ENCODE measurements at places on chromosomes 2 and 18.

DNA sequence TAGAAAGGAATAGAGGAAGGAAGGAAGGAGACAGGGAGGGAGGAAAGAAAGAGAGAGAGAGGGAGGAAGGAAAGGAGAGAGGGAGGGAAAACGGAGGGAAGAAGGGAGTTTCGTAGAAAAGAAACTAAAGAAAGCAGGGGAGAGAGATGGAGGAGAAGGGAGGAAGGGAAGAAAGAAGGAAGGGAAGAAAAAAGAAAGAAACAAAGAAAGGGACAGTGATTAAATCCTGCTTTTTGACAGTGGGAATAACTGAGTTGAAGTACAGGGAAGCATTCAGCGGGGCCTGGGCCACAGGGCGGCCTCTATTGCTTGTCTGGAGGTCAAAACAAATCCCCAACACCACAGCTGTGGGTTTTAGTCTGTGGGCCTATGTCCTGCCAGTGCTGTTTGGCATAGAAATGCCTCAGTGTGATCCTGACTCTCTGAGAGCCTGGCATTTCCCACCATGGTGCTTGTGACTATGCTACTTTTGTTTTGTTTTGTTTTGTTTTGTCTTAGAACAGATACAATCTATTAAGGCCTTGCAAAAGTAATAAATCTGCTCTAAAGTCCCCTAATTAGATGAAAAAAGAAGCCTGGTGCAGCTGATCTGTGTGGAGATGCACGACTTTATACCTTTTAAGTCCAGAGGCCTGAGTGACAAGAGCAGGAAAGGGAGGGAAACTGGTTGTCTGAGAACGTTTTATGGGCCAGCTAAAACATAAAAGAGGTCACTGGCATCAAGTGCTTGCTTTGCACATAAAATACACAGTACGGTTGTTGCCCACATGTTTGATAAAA lies 40.0 kb downstream of the IL1RL2 start:
- DNase-seq: no peak

GRCh38 chr2:66721776-66722175 lies 286.9 kb downstream of the MEIS1 start:
- DNase-seq: no peak

DNA sequence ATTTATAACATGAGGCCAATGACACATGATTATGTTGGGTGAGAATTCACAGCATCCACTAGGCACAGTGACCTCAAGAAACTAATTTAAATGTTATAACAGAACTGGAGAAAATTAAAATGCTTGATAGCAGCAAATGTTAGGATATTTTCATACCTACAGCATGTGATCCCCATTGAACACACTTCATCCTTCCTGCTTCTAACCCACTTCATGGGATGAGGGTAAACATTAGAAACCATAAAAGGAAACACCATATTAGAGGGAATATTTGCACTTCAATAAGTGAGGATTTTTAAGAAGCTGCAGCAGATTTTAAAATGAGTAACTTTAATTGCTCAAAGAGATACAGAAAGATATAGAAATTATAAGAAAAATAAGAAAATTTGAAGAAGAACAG lies 117.1 kb downstream of the FSHR start:
- no peak for DNase-seq

DNA sequence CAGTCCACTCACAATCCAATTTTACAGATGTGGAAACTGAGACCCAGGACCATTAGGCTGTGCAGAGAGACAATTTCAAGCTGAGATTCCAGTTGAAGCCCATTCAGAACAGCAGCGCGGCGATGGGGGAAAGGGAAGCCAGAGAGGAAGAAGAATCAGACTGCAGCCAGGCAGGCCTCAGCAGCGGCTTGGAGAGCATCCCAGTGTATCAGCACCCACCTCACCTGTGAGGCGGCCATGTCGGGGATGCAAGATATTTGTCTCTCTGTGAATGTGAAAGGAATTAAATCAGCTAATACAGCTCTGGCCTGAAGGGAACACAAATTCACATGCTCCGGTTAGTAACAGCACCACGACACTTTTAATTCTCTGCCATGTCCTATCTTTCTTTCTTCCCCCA lies 198.0 kb upstream of the SOX11 start:
- DNase-seq: no peak

- DNase-seq: no peak
Observed at GRCh38 chr2:39488450-39488849, 51.4 kb upstream of the MAP4K3 start.

GRCh38 chr2:187554011-187554703 lies at the start of gene TFPI:
TSS of gene TFPI (minus strand) at chr2:187554435. CDS start at chr2:187503768, 50,667 bp downstream.
- no peak for DNase-seq

- no peak for DNase-seq
Observed at GRCh38 chr18:74368901-74369705, 53.5 kb downstream of the C18orf63 start.

DNA sequence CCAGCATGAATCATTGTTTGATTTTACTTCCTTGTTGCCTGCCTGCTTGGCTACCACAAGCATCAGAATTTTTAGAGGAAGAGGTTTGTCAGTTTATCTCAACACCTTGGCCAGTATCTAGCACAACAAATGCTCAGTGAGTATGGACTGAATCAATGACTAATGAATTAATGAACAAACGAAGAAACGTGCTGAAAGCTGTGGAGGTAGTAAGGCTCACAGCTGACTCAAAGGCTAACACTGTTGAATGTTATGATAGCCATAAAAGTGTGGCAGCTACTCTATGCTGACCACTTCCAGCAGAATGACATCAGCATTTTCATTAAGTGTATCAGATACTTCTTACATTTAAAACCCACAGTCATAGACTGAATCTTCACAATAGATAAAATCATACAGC lies 543.4 kb downstream of the IRS1 start:
- DNase-seq: no peak

DNA sequence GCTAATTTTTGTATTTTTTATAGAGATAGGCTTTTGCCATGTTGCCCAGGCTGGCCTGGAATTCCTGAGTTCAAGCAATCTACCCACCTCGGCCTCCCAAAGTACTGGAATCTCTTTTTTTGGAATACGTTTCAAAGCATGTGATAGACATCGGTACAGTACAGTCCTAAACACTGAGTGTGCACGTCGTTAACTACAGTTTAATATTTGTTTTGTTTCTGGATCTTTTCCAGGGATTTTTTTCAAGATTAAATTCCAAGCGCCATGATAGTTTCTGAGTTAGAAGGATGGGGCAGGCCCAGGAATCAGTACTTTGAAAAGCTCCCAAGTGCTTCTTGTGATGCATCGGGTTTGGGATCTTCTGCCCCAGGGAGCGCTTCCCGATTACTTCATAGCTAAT lies 33.3 kb downstream of the NEDD4L start:
- DNase-seq: no peak

GRCh38 chr2:207951734-207952470 lies 73.4 kb downstream of the PLEKHM3 start:
- no peak for DNase-seq

DNA sequence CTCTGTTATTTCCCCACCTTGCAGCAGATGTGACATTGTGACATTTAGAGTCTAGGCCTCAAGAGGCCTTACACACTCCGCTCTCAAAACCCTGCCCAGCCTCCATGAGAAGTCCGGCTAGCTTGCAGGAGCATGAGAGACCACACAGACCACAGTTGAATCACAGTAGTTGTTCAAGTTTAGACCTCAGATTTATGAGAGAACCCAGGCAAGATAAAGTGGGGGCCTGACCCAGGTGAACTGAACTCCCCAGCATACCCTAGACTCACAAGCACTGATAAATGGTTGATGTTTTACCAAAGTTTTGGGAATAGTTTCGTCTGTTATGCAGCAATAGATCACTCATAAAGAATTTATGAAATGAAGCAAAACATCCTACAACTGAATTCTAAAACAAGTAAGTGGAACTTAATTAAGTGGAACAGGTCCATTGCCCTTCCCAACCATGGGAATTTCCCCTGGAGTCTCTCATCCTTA lies 4.7 kb upstream of the STAT1 start:
- no peak for DNase-seq

- DNase-seq: no peak
Observed at GRCh38 chr2:78418021-78418420, 607.5 kb upstream of the REG3G start.

DNA sequence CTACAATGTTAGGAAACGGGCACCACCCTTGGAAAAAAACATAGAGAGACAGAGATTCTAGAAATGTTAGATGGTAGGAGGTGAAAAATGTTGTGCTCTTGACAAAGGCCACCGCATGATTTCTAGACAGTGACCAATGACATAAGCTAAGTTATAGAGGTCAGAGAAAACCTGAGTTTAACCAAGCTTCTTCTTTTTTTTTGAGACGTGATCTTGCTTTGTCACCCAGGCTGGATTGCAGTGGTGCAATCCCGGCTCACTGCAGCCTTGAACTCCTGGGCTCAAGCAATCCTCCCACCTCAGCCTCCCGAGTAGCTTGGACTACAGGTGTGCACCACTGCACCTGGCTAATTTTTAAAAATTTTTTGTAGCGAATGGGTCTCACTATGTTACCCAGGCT lies 13.0 kb downstream of the FER1L5 start:
- DNase-seq: no peak

DNA sequence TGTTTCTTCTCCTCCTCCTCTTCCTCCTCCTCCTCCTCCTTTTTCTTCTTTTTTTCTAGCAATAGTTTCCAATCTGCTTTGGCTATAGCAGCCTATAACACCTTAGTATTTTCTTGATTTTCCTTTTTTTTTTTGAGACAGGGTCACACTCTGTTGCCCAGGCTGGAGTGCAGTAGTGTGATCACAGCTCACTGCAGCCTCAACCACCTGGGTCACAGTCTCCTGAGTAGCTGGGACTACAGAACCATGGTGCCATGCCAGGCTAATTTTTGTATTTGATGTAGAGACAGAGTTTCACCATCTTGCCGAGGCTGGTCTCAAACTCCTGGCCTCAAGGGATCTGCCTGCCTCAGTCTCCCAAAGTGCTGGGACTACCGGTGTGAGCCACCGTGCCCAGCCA lies 10.7 kb upstream of the THNSL2 start:
- no peak for DNase-seq

- DNase-seq: no peak
Observed at GRCh38 chr2:237663517-237664110, 36.2 kb downstream of the LRRFIP1 start.

DNA sequence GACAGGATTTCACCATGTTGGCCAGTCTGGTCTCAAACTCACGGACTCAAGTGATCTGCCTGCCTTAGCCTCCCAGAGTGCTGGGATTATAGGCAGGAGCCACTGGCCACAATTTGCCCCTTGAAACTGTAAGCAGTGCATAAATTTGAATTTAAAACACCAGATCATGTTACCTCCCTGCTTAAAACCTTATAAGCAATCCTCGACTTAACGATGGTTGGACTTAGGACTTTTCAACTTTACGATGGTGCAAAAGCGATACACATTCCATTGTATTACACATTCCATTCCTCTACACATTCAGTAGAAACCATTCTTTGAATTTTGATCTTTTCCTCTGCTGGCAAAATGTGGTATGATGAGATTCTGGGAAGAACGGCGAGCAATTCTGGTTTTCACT lies 23.2 kb upstream of the EFR3B start:
- no peak for DNase-seq

DNA sequence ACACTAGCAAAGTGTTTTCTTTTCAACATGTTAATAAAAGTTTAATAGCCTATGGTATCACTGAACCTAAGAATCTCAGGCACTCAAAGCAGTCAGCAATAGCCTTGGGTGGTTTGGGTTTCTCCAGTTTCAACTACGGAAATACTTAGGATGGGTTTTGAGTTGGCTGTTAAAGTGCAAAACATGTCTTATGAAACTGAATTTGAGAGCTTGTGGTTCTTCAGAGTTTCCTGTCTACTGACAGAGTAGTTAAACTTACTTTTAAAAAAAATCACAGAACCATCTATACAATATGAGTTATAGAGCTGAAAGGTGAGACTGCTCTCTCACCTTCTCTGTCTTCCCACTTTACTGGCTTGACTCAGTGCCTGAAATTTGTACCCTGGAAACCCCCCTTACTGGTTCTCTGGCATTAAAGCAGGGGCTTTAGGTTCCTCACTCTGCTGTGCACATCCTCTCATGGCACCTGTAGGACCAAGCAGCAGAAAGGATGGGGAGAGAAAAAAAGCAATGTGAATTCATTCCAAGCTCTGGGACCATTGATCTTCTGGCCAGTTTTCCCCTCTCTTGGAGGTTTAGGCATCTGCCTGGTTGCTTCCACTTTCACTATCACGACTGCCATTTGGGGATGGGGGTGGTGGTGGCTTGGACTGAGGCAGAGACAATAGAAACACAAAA lies 18.1 kb downstream of the CCDC141 start:
- DNase-seq: no peak

- DNase-seq: no peak
Observed at GRCh38 chr2:54559593-54560145, 103.5 kb downstream of the SPTBN1 start.

GRCh38 chr2:152427902-152428301 lies 92.9 kb downstream of the FMNL2 start:
- no peak for DNase-seq

DNA sequence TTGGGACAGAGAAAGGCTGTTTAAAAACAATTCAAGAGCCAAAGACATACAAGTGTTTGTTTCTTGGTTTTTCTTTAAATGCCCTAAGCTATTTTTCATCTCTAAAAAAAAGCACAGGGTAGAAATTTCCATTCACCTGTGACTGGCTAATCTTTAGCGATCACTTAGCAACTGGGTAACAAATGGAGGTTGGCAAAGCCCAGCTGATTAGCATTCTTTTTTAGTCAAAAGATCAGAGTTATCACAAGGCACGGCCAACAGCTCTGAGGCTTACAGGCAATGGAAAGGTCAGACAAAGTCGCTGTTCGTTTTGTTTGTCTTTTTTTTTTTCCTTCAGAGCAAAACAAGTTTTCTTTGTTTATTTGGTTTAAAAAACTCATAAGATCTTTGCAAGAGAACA lies 29.0 kb upstream of the TTR start:
- no peak for DNase-seq

- no peak for DNase-seq
Observed at GRCh38 chr18:77146249-77147080, 13.9 kb upstream of the MBP start.

- no peak for DNase-seq
Observed at GRCh38 chr2:94993176-94994062, 32.1 kb upstream of the MAL start.

DNA sequence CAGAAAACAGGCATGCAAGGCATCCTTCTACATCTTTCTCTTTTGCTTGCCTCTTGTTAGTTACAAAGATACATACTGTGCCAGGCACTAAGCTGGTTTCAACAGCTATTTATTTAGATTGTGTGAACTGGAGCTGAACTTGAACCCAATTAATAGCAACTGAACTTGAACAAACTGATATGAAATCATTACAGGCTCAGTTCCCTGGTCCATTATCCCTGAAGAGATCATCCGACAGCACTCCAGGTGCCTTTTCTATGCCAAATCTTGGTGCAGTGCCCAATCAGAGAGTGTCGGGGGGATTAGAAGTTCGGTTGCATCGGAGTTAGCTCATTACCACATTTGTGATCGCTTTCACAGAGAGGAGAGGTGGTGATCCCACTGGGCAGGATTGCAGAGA lies 477.6 kb downstream of the PARD3B start:
- no peak for DNase-seq

DNA sequence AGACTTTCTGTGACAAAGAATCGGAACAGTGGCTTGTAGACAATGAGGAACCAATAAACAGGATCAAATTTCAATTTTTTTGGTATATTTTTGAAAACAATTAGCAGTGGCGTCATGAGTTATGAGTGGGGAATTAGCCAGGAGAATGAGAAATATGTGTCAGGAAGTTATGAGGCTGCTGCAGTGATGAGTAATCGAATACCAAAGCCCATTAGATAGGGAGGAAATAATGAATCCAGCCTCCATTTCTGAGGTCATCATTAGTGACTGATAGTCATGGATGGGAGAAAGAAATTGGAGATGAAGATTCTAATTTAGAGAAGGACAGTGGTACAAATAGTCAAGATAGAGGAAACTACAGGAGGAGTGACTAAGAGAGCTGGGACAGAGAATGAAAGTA lies 673.1 kb upstream of the VRK2 start:
- DNase-seq: no peak

GRCh38 chr18:60639836-60640235 lies 267.3 kb upstream of the MC4R start:
- DNase-seq: no peak
